NCI-H1417 treated with DMSO at 0.1 percent for 48 hours (cell line): ENCODE measurements at places on chromosomes 2 and 18.

- no peak for DNase-seq
These were observed 175.9 kb downstream of the HDAC4 start for GRCh38 chr2:239224955-239225354.

DNA sequence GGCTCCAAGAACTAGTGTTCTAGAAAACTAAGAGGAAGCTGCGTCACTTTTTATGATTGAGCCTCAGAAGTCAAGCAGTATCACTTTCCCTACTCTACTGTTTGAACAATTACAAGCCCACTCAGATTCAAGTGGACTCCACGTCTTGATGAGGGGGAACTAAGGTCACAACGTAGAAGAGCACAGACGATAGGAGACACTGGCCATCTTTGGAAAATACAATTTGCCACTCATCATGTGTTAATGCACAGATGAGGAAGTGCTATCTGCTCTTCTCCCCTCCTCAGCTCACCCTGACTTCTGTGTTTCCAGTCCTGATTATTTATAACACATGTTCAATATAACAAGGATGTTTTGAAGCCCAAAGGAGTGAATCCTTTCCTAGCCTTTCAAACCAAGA is 76.1 kb upstream of the CYP1B1 start:
- DNase-seq = no peak

- no peak for DNase-seq
These were observed 6.9 kb downstream of the INHA start for GRCh38 chr2:219578811-219579613.

- DNase-seq = no peak
These were observed 1.0 kb downstream of the CHST10 start for GRCh38 chr2:100416397-100416934.

GRCh38 chr2:172394002-172394401 is 33.4 kb upstream of the ITGA6 start:
- DNase-seq = no peak

DNA sequence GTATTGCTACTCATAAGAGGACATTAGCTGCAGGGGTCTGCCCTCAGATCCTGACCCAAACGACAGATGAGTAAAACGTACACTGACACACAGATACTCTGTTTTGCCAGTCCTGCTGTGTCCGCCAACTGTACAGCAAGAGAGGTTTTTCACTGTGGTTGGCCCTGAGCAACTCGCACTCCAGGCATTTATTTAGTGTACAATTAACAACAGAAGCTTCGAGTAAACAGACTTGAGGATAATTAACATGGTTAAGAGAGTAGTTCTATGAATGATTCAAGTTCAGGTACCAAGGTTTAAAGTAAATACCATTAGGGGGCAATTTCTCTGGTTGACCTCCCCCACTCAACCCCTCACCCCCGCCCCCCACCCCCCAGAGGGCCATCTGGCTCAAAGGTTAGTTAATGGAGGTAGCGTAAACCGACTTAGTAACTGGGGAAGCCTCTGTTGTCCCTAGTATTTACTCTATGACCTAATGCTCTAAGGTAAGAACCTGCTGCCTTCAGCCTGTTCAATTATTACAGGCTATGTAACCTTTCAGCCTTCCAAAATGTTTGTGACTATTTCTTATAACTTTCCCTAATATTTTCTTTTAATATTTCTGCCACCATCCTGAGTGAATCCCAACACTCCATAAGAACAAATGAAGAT is 103.9 kb upstream of the XIRP2 start:
- peak; percentile 31 for DNase-seq

DNA sequence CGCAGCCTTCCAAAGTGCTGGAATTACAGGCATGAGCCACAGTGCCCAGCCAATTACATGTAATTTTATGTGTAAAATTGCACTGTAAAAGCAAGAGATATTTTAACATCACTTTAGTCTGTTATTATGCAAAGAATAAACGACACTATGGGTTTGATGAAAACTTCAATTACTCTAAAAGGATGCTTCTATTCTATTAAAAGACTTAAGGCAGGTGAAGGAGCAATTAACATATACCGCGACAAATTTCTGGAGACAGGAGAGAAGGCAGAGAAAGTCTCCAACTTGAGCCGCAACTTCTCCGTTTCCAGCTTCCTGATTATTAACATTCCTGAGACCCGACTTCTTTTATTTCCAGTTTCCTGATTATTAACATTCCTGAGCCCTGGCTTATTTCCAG is 53.7 kb downstream of the FAM210A start:
- no peak for DNase-seq

DNA sequence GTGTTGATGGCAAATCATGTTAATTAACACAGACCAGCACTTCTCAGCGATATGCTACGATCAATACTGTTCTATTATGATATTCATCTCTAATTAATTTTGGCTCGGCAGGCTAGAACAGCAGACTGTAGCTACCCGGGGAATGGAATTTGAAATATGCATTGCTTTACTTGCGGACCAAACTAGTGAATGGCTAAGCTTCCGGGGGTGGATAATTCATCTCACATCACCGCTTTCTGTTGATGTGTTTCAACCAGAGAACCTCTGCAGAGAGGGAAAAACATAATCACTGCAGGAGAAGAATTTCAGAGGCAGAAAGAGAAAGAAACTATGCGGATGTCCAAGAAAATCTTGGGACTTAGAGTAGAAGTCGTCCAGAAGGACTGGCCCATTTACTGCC is 490.9 kb downstream of the STK39 start:
- no peak for DNase-seq

GRCh38 chr2:71000780-71001591 is 6.3 kb upstream of the TEX261 start:
- DNase-seq = peak; percentile 9

- DNase-seq = no peak
These were observed 646.7 kb upstream of the ZNF804A start for GRCh38 chr2:183951630-183952029.

GRCh38 chr2:200340508-200341224 is 34.2 kb downstream of the SPATS2L start:
- no peak for DNase-seq

DNA sequence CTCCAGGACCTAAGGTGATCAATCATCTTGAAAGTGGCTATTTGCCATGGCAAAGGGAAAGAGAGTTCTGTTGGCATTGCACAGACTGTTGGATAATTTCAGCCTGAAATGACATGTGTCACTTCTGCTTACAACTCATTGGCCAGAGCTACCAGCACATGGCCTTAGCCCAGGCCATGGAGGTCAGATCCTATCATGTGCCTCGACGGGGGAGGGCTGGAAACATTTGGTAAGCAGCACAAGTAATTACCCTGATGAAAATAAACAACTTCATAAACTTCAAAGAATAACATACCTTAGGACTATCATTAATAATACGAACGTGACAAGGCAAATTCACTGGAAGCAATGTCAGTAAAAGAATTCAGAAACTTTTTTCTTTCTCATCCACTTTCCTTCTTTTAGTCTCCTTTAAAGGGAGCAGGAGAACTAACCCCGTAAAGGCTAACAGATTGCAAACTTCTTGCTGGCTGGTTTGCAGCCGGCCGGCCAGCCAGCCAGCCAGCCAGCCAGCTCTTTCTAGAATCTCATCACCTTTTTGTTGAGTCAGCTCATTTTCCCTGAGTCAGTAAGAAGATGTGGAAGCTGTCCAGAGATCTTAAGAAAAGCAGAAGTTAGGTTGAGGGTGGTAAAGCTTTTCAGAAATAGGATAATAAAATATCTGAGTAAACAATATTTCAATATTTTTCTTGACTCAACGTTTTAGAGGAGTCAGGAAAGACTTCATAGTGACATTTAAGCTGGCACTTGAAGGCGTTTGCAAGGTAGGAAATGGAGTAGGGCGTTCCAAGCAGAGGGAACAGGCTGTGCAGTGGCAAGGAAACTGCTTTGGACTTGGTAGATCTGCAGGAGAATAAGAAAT is 31.9 kb downstream of the CNRIP1 start:
- no peak for DNase-seq

DNA sequence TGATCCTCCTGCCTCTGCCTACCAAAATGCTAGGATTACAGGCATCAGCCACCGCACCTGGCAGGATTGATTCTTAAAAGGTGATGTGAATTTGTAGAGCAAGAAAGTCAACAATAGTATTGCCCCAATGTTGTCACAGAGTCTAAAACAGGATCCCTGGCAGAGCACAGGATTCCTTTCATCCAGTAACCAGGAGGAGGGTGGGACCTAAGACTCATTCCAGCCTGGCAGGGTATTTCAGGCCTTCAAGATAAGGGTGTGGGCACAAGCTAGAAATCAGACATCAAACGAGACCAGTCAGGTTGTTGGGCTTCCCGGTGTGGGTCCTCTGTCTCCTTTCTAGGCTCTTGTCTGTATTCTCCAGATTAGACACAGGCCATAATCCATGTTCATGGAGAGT is 511.4 kb downstream of the BCL11A start:
- DNase-seq = no peak

- DNase-seq = no peak
These were observed 4.2 kb downstream of the IL1RN start for GRCh38 chr2:113131352-113132185.

DNA sequence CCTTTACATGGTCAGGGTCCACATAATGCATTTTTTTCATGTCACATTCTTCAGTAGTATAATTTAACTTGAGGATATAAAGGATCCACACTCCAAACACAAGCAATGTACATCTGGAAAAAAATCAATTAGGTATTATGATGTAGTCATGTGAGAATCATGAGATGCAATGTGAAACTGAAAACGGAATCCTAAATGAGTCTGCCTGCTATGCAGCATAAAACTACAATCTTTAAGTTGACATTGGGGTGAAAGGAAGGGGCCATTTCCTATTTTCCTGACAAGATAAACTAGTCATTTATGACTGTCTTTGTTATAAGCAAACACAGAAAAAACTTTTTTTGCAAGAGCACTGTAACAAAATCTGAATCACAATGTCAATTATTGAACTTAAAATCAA is 27.6 kb downstream of the ST3GAL5 start:
- DNase-seq = no peak

DNA sequence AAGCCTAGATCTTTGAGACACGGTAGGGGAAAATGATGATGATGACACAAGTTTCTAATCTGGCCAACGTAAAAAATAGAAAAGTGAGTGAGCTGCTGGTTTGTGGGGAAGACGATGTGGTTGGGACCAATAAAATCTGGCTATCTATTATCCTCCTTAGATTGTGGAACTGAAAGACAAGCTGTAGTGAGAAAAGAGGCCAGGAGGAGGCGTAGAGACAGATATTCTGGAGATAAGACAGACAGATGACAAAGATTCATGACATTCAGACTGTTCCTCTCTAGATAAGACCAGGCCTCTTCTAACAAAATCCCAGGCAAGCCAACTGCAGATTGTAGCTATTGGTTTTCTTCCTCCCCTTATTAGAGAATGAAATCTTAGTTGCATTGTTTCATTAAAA is 376.3 kb upstream of the UBE2E3 start:
- DNase-seq = no peak

DNA sequence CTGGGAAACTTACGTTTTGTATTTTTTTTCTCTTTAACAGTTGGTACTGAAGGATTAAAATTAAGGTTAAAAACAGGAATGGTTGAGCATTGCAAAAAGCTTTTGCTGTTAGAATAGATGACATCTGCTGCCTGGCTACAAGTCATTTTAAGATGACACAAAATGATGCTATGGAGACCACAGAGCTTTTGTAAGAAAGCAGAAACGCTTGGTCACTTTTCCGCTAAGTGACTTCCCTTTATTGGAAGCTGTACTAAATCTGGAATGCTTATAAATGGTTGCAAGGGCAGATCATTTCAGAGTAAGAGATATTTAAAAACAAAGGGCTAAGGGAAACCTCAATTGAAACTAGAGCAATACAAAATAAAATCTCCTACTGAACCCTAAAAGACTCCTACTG is 544.0 kb downstream of the STK39 start:
- no peak for DNase-seq

- DNase-seq = no peak
These were observed 55.9 kb downstream of the MOB4 start for GRCh38 chr2:197571627-197572271.

DNA sequence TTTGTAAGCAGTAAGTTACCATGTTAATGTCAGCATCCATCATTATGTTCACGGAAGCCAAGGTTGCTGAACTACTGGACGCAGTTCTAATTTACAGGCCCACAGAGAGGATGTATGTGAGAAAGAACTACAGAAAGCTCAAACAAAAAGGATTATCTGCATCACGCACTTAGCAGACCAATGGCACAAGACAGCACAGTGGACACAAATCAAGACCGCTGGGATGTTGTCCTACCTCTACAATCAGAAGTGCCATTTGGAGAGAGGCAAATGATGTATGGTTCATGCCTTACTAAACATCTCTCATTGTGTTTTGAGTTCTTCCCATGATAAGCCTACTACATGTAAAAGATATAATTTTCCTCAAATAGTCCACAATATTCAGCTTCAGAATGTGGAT is 330.7 kb upstream of the CHAC2 start:
- no peak for DNase-seq

GRCh38 chr2:113068706-113069485 is 1.1 kb downstream of the IL1F10 start:
- no peak for DNase-seq

GRCh38 chr2:208573569-208573968 is 167.0 kb downstream of the PTH2R start:
- DNase-seq = no peak

GRCh38 chr2:168948621-168949212 is 47.6 kb downstream of the G6PC2 start:
- no peak for DNase-seq

DNA sequence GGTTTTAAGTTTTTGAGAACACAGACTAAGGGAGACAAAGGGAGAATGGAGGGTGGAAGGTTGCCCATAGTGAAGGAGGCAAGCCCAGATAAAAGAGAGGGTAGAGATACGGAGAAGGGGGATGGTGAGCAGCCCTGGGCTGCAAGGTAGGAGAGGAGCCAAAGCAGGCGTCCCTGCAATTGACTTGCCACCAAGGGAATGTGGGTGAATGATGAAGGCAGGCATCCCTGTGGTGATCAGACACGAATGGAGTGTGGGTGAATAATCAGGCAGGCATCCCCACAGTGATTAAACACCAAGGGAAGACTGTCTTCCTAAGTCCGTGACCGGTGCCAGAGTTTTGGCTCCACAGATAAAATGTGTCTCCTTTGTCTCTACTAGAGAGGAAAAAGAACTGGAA is 16.5 kb upstream of the ALPK2 start:
- no peak for DNase-seq

GRCh38 chr2:198900141-198900540 is 557.6 kb downstream of the SATB2 start:
- DNase-seq = no peak

- no peak for DNase-seq
These were observed 56.7 kb upstream of the MSTN start for GRCh38 chr2:190119257-190119656.

DNA sequence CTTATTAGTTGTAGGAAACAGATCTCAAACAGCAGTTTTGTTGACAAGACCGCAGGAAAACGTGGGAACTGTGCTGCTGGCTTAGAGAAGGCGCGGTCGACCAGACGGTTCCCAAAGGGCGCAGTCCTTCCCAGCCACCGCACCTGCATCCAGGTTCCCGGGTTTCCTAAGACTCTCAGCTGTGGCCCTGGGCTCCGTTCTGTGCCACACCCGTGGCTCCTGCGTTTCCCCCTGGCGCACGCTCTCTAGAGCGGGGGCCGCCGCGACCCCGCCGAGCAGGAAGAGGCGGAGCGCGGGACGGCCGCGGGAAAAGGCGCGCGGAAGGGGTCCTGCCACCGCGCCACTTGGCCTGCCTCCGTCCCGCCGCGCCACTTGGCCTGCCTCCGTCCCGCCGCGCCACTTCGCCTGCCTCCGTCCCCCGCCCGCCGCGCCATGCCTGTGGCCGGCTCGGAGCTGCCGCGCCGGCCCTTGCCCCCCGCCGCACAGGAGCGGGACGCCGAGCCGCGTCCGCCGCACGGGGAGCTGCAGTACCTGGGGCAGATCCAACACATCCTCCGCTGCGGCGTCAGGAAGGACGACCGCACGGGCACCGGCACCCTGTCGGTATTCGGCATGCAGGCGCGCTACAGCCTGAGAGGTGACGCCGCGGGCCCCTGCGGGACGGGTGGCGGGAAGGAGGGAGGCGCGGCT is at the start of gene TYMS:
TYMS (plus strand) TSS at position 343 of the 690 bp plus-strand sequence; CDS start at position 433, 90 bp downstream.
- peak; percentile 64 for DNase-seq
